ENCODE measurements at places on chromosomes 13 and 19.

DNA sequence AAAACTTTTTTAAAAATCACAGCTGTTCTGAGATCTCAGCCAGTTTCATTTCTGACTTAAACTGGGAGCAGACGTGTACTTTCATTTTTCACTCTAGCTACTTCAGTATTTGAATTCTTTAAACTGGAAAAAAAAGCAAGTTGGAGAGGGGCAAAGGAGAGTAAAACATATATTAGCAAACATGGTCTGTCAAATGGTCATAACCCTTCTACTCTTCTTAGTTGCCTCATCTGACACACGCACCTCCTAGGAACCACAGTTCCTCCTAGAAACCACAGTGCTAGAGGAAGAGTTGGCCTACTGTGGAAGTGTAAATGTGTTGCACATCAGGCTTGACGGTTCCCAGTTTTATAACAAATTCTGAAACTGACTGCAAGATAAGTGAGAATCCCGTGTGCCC, 47.2 kb downstream of the TM9SF2 start:
- no peak for DNase-seq

DNA sequence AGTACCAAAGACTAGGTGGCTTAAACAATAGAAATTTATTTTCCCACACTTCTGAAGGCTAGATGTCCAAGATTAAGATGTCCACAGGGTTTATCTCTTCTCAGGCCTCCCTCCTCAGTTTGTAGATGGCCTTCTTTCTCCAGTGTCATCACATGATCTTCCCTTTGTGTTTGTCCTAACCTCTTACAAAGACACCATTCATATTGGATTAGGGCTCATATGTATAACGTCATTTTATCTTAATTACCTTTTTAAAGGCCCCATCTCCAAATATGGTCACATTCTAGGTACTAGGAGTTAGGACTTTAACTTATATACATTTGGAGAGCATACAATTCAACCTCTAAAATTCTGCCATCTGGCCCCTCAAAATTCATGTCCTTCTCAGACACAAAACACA, 34.3 kb downstream of the N4BP2L2 start:
- DNase-seq = no peak

DNA sequence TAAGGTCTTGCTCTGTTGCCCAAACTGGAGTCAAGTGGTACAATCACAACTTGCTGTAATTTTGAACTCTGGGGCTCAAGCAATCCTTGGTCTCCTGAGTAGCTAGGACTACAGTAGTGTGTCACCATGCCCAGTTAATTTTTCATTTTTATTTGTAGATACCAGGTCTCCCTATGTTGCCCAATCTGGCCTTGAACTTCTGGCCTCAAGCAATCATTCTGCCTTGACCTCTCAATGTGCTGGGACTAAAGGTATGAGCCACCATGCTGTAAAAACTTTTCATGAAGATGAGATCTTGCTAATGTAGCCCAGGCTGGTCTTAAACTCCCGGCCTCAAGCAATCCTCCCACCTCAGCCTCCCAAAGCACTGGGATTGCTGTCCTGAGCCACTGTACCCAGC, 15.1 kb upstream of the NAA16 start:
- no peak for DNase-seq

DNA sequence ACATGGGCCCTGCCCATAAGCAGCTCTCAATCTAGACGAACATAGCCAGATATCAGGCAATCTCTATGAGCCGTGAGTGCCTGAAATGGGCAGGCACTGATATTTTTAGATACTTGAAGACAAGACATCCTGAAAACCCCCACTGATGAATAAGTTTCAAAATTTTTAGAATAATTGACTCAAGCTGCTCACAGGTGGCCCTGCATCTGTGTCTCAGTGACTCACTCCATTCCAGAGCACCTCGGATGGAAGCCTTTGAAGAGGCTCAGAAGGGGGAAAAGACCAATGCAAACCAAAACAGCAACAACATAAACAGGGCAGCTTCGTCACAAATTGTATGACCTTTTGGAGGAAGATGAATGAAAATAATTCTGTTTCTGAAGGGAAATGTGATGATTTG, 42.8 kb upstream of the SLC46A3 start:
- no peak for DNase-seq

- no peak for DNase-seq
Measured at GRCh38 chr13:30119476-30119875, 187.9 kb downstream of the KATNAL1 start.

DNA sequence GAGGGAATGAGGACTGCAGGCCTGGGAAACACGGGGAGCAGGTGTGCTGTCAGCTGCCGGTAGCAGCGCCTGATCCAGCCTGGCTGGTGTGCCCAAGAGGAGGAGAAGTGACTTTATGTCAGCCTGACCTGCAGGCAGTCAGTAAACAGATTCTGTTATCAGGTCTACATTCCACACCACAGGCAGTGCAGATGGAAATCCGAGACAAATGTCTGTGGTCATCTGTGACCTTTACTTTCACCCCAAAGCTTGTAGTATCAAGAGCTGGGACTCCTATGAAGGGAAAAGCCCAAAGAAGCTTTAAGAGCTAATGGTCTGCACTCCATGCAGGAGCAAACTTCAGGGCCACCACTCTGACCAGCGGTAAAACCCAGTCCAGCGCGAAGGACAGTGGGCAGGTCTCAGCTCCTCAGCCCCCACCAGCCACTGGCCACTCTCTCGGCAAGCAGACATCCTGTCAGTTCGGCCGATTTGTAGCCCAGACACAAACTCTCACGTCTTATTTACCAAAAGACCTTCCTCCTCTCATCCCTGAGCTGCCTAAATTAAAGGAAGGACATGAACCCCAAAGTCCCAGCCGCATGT, 7.7 kb downstream of the EPS15L1 start:
- no peak for DNase-seq

DNA sequence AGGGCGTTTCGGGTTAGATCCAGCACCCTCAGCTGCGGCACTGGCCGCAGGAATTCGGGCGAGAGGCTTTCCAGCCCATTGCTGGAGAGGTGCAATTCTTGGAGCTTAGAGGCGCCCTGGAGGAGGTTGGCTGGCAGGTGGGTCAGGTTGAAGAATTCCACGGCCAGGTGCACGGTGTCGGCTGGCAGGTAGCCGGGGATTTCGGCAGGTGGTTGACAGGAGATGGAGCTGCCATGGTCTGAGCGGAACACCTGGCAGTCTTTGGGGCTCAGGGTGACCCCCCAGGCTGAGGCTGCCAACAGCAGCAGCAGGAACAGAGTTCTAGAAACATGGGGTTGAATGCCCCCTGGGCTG, 1.3 kb downstream of the LRG1 start:
- no peak for DNase-seq

- DNase-seq = no peak
Measured at GRCh38 chr13:112079696-112080095, 12.7 kb downstream of the SOX1 start.

DNA sequence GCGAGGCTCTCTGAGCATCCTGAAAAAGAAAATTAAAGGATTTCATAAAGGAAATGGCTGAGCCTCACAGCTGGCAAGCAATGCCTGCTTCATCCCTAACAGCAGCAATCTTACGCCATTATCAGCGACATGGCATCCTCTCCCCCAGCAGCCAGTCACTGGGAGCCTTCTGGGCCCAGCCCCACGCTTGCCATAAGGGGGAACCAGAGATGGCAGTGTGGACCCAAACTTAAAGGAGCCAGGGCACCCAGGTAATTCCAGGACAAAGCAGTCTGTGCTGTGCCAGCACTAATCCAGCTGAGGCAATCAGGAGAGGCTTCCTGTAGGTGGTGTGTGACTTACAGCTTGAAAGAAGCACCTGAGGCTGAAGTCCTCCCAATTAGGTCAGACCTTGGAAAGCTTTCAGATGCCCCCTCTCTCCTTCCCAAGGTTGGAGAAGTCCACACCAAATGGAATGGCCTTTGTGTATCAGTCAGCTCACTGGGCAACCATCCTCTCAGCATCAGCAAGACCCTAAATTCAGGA, 10.3 kb downstream of the VSTM2B start:
- DNase-seq = no peak
